Activated naive CD4-positive, alpha-beta T cell (primary cell): ENCODE measurements at places on chromosomes 5 and 9.

- no peak for DNase-seq
Measured at GRCh38 chr5:81424728-81425127, 30.8 kb upstream of the ACOT12 start.

- no peak for DNase-seq
Measured at GRCh38 chr5:64165500-64166200, at the start of gene RNF180. RNF180 (plus strand) TSS chr5:64165843; CDS start chr5:64200808, 34,965 bp downstream.

DNA sequence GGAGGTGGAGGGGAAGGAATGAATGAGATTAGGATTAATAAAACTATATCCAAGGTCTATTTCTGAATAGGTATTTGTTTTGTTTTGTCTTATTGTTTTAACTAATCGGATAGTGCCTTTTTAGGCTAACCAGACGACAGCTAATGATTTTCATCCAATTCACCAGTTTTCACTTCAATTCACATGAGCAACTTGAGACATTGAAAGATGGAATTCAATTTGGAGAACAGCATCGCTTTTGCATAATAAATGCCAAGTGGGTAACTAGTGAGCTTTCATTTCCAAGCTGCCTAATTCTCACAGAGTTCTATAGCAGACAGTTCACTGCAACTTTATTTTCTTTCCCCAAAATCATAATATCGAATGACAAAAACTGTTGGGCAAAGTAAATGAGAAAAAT is 5.0 kb downstream of the AGXT2 start:
- no peak for DNase-seq

GRCh38 chr9:122195875-122196274 is 32.9 kb downstream of the LHX6 start:
- DNase-seq, result no peak

- no peak for DNase-seq
Measured at GRCh38 chr5:93438124-93438523, 142.9 kb downstream of the NR2F1-AS1 start.

GRCh38 chr5:157159209-157159751 is 6.8 kb downstream of the GARIN3 start:
- no peak for DNase-seq

DNA sequence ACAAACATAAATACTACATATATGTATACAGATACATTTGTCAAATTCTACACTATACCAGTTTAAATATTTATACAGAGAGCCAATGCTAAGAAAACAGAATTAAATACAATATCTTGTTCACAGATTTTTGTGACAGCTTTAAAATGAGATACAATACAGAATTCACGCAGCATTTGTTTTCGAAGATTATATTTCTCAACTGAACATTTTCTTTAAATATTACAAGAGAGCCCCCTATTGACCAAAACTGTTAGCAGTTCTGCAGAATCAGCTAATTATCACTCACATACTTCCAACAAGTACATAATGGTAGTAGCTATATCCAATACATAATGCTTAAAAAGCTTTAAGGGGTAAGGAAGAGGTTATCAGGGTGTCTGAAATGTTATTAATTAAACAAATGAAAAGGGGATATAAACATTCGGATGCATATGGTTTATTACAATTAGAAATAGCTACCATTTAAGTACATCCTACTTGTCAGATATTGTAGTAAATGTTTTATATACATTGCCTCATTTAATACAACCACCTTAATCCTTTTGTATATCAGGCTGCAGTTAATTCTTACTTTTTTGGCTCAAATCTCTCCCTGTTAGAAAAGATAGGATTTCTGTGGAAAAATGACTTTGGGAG is 31.7 kb downstream of the ZDHHC21 start:
- DNase-seq, result no peak

- DNase-seq, result no peak
Measured at GRCh38 chr9:7402334-7403027, 397.1 kb downstream of the DMAC1 start.

DNA sequence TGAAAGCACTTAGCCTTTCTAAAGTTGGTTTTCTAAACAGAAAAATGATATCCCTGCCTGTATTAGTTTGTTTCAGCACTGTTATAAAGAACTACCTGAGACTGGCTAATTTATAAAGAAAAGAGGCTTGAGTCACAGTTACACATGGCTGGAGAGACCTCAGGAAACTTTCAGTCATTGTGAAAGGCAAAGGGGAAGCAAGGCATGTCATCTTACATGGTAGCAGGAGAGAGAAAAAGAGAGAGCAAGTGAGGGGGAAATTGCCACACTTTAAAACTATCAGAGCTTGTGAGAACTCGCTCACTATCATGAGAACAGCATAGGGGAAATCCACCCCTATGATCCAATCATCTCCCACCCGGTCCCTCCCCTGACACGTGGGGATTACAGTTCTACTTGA is 64.9 kb downstream of the FAM170A start:
- no peak for DNase-seq

GRCh38 chr5:180194410-180195345 is 14.3 kb downstream of the RASGEF1C start:
- no peak for DNase-seq

DNA sequence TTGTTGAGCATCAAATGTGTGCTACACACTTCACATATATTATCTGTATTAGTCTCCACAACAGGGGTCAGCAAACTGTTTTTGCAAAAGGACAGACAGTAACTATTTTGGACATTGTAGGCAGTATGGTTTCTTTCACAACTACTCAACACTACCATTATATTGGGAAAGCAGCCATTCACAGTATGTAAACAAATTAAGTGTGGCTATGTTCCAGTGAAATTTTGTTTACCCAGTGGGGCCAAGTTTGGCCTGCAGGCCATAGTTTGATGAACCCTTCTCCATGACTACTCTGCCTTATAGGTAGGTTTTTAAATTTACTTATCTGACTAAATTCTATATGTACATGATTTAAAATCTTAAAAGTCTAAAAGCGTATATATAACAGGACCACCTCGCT is 13.0 kb upstream of the FAM151B start:
- no peak for DNase-seq

DNA sequence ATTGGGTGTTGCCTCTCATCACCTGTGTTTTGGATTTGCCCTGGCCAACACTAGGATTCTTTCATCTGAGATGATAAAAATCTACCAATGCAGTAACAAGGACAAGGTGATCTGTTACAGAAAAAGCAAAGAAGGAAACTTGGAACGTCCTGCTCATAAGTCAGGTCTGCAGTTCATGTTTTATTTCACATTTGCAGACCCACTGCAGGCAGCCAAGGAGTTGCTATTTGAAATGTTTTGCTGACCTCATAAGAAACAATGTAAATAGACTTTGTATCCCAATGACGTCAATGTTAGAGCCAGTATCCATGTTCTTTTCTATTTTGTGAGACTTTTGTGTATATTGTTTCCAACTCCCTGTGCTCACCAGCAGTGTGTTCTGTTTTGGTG is 312.9 kb downstream of the DEPDC1B start:
- DNase-seq, result no peak

DNA sequence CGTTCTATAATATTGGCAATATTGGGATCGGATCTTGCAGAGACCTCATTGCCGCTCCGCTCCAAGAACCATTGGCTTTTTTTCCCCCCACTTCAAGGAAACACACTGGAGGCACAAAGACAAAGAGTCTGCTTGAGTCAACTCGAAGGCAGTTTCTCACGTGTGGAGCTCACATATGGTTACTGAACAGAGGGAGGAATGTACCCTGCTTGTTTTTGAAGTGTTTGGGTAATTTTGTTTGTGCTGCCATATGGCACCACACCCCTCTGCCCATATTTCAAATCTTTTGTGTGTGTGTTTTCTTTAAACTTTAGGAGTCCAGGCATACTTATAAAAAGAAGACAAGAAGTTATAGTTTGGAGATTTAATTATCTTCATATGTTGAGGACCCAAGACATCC is 595.9 kb downstream of the DTWD2 start:
- no peak for DNase-seq

DNA sequence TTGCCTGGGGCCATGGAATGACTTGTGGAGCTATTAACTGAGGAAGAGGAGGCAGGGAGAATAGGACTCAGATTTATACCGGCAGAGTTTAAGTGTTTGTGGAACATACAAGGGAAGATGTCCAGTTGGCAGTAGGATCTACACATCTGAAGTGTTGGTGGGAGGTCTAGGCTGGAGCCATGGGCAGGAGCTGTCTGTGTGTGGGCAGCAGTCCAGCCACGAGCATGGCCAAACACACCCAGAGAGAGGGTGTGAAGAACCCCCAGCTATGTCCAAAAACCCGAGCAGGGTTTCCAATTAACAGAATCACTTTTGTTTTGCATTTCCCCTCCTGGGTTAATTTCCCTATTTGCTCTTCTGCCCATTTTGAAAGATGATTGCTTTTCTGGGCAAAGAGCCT is 393.7 kb downstream of the CDK5RAP2 start:
- no peak for DNase-seq

- no peak for DNase-seq
Measured at GRCh38 chr9:112145886-112146285, 29.2 kb downstream of the SUSD1 start.

DNA sequence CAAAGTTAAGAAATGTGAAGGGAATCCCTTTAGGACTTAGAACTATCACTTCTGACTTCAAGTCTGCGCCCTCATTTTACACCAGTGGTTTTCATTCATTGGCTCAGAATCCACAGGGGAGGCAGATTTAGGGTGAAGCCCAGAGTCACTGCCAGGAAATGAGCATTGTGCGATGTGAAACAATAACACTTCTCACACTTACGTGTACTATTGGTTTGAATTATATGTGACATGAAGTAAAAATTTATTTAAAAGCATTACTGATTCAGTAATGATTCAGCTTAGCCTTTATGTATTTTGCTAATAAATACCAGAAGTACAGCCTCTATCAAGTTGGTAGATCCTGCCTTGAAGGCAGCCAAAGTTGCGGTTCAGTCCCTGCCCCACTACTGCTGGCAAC is 98.6 kb downstream of the PAM start:
- DNase-seq, result no peak

GRCh38 chr9:29866556-29866955 is 2293.3 kb upstream of the C9orf72 start:
- DNase-seq, result no peak

DNA sequence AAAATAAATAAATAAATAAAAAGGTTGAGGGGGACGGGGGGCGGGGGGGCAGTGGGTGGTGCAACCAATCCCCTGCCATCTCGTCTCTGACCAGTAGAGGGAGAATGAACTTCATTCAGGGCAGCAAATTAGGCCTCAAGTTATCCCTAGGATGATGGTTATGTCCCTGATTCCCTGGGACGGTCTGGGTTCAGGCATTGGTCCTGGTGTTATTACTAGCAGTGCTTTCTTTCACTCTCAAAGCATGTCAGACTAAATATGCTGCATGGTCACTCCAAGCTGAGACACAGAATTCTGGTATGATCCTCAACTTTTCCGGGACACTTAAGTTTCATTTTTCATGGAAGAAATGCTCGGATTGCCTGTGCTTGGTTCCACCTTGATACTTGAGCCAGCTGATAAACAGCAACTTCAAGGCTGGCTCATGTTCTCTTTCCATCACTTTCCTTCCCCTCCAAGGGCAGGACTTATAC is 59.4 kb downstream of the DAP start:
- DNase-seq, result no peak

DNA sequence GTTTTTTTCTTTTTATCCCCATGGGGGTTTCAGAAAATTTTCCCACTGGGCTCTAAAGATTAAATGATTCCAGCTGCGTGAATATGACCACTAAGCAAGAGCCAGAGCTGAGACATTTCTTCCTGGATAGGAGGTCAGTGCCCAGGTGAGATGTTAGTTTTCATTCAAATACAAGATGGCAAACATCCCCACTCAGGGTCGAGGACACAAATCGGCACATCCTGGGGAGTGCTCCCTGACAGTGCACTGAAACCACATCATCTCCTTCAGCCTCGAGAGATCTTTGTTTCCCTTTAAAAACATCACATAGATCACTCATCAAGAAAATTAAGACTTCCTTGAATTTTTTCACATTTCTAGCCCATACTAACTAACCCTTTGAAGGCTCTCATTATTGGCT is 273.2 kb upstream of the PANK3 start:
- DNase-seq, result no peak
